ENCODE measurements at places on chromosomes 12 and 14.

GRCh38 chr14:73325630-73326299, 88.5 kb downstream of the PAPLN start:
- DNase-seq, result no peak

DNA sequence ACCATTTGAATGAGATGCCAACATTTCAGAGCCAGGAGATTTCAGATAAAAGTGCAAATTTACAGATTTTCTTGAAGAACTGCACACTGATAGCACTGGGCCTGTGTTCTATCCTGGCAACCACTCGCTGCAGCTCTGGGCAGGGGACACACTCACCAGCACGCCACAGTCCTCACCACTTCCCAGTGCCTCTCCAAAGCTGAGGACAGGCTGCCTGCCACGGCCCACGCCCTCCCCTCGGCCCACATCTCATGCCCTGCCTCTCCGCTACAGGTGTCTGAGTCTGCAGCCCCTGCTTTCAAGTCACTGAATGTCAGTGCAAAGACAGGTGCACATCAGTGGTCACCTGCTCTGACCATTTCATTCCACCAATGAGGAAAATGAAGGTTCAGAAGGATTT, 12.7 kb downstream of the CAMKK2 start:
- no peak for DNase-seq

GRCh38 chr14:70887207-70887681, 20.0 kb upstream of the PCNX1 start:
- no peak for DNase-seq

DNA sequence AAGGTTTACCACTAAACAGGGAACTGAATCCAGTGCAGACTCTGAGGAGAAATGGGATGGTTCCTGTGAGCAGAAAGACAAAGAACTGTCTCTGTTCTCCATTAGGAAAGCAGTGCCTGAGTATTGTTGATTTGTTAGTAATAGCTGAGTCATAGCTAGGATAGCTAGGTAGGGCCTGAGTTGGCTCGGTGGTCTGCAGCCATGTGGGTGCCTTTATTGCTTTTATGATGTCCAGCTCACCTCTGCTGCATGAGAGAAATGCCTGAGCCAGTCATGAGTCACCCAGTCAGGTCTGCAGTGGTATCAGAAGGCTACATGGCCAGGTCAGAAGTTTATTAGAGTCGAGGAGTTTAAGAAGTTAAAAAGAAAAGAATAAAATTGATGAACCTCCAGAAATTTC, 24.2 kb downstream of the TRHDE start:
- DNase-seq, result no peak

GRCh38 chr12:128155571-128155970, 111.4 kb upstream of the TMEM132C start:
- no peak for DNase-seq

GRCh38 chr12:108459149-108459548, 55.9 kb upstream of the FICD start:
- no peak for DNase-seq

DNA sequence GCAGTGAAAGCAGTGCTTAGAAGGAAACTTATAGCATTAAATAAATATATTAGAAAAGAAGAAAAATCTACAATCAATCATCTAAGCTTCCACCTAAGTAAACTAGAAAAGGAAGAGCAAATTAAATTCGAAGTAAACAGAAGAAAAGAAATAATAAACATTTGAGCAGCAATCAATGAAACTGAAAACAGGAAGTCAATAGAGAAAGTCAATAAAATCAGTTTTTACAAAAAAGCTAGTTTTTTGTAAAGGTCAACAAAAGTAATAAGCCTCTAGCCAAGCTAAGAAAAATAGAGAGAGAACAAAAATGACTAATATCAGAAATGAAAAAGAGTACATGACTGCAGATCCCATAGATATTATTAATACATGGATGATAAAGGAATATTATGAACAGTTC, 34.2 kb upstream of the KTN1 start:
- DNase-seq, result no peak

DNA sequence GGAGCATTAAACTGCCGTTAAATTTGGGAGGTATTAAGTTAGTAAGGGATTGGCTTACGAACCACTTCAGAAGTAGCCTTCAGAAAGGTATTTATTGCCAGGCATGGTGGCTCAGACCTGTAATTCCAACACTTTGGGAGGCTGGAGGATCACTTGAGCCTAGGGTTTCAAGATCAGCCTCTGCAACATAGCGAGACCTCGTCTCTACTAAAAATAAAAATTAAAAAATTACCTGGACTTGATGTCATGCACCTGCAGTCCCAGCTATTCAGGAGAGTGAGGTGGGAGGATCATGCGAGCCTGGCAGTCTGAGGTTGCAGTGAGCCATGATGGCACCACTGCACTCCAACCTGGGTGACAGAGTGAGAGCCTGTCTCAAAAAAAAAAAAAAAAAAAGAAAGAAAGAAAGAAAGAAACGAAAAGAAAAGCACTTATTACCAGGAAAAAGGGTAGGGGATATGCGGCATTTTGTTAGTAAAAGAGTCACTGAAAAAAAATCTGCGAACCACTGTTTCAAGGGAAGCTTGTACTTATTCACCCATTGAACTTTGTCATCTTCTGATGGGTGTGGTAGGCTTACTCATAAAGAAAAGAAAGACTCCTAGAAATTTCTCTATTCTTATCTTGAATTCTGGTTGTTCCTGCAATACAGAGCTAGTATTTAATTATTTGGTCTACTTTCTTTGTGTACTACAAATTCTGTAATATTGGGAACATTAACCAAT, 33.6 kb upstream of the PLEKHA5 start:
- DNase-seq, result no peak

DNA sequence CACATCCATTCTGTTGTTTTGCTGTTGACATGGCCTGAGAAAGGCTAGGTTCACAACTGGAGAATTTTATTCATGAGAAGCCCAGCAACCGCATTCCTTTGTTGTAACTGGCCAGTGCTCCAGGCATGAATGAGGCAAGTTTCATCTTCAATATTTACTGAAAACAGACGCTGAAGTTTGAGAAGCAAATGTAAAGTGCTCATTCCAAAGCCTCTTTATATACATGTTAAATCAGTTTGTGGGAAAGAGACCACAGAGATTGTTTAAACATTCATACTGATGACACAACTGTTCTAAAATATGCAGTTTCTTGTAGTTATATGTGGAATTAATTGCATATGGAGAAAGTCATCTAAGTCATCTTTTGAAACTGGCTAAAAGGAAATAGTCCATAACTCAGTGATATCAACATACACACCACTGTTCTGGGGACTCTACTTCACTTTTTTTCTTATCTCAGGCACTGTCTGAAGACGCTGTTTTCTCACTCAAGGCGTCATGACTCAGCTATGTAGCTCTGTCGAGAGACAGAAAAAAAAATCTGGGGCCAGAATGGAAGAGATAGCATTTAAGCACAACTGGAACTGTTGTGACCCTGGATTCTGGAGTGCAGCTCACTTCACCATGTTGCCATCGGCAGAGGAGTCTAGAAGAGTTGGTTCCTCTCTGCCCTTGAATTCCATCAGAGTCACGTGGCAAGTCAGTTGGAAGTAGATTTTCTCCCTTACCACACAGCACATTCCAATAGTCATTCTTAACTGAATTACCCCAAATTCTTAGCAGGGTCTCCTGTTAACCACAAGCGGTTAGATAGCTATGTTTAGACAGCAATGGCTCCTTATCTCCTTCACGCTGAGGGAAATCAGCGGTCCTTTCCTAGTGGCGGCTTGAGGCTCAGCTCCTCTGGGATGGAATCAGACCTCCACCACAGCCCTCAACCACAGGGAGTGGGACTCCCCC, 258.4 kb upstream of the HMGA2 start:
- DNase-seq, result no peak

- no peak for DNase-seq
Observed at GRCh38 chr12:11662369-11662768, 12.9 kb downstream of the ETV6 start.

- no peak for DNase-seq
Observed at GRCh38 chr14:91394105-91395081, 23.2 kb downstream of the CCDC88C start.

GRCh38 chr12:42483521-42483790, 106.1 kb downstream of the PRICKLE1 start:
- DNase-seq, result peak; percentile 17

GRCh38 chr14:40213701-40214100, 781.5 kb upstream of the FBXO33 start:
- DNase-seq, result no peak

- peak; percentile 86 for DNase-seq
Observed at GRCh38 chr14:67694791-67695393, 672 bp downstream of the RDH11 start.

DNA sequence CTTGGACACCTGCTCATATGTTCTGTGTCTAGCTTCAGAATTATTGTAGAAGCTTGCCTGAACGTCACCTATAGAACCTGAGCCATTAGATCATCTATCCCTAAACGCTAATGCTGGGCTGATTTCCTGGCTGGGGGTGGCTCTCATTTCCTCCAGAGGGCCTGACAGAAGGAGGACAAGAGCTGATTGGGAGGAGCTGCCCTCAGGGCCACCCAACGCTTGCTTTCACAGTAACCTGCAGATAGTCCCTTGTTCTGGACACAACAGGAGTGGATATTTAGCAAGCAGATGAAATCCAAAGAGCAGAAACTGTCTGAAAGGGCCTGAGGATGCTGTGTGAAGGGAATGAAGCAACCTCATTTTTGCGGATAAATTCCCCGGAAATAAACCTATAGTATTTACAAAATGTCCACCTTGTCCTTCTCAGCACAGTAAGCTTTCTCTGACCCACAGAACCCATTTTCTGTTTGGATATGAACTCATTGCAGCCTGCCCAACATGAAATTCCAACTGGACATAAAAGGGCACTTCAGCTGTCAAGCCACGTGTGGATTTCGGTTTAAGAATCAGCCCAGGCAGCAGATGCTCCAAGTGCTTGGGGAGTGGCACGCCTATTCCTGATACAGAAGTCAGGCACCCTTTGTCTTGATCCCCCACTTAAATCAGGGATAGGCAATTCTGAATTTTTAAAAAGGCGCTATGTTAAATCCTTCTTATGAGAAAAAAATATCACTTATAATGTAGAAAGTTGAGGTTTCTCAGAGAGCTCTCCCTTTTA, 32.8 kb upstream of the TUBA1C start:
- DNase-seq, result no peak

GRCh38 chr12:103884316-103884715, 43.3 kb upstream of the NT5DC3 start:
- DNase-seq, result peak; percentile 40

DNA sequence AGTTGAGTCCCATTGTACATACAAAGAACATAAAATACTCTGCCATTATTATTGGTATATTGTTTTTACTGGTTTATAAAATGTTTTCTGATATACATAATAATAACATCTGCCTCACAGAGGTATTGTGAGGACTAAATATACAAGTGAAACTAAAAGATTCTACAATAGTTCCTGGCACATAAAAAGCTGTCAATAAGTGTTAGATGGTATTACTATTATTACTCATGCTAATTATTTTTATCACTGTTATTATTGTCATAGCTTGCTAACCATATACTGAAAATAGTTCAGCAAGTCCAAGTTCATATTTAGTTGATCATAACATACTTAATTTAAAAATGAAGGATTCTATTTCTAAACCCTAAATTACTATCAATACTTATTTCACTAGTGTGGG, 34.4 kb downstream of the BTG1 start:
- no peak for DNase-seq

DNA sequence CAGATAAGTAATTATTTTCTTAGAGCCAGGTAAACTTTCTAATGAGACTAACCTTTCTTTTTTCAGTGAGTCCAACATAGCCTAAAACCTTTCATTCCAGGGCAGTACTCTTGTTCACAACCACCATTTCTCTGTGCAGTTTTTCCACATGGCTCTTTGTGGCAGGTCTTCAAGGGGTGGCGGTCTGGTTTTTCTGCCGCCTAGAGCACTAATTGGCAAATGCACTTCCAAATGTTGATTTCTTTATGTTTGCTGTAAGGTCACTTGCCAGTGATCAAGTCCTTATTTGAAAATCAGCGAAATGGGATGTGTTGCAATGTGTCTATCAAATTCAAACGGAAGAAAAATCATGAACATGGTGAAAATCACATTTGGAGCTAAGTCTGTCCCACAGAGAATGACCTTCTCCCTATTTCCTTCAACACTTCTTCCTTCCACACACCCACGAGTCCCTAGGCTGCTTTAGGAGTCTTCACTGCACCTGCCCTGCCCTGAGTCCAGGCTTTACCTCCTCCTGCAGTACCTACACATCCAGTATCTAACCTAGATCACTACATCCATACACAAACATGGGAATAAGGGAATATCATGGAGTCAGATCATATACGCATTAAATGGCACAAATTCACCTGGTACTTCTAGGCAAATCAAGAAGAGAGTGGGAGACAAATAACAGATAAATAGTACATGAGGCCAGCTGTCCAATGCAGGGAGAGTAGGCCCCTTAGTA, 1.9 kb downstream of the SRGAP1 start:
- DNase-seq, result no peak

DNA sequence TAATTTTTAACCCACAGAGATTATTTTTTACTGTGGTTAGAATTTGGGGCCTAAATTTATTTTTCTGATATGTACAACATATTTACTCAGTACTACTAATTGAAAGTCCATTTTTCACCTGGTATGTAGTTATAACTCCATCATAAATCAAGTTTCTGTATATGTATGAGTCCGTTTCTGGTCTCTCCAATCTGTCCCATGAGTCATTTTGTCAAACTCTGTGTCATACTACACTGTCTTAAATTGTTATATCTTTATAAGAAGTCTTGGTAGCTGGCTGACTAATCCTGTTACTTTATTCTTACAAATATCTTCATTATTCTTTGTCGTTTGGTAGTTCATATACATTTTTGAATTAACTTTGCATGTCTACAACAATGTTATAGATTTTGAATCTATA, 344.0 kb downstream of the PDZRN4 start:
- no peak for DNase-seq

GRCh38 chr12:76920172-76921099, 41.6 kb upstream of the CSRP2 start:
- DNase-seq, result peak; percentile 10

GRCh38 chr12:66537876-66538275, 141.0 kb downstream of the GRIP1 start:
- no peak for DNase-seq

- DNase-seq, result peak; percentile 90
Observed at GRCh38 chr12:104215638-104216297, at the start of gene TXNRD1. TSS of gene TXNRD1 (plus strand) at chr12:104215779. CDS start at chr12:104215803, 24 bp downstream.

GRCh38 chr12:84764001-84764400, 148.6 kb downstream of the SLC6A15 start:
- no peak for DNase-seq

- DNase-seq, result peak; percentile 6
Observed at GRCh38 chr12:41932470-41932991, 212.1 kb downstream of the GXYLT1 start.
